Fibroblast of skin of back (primary cell): ENCODE measurements at places on chromosomes 12 and 14.

DNA sequence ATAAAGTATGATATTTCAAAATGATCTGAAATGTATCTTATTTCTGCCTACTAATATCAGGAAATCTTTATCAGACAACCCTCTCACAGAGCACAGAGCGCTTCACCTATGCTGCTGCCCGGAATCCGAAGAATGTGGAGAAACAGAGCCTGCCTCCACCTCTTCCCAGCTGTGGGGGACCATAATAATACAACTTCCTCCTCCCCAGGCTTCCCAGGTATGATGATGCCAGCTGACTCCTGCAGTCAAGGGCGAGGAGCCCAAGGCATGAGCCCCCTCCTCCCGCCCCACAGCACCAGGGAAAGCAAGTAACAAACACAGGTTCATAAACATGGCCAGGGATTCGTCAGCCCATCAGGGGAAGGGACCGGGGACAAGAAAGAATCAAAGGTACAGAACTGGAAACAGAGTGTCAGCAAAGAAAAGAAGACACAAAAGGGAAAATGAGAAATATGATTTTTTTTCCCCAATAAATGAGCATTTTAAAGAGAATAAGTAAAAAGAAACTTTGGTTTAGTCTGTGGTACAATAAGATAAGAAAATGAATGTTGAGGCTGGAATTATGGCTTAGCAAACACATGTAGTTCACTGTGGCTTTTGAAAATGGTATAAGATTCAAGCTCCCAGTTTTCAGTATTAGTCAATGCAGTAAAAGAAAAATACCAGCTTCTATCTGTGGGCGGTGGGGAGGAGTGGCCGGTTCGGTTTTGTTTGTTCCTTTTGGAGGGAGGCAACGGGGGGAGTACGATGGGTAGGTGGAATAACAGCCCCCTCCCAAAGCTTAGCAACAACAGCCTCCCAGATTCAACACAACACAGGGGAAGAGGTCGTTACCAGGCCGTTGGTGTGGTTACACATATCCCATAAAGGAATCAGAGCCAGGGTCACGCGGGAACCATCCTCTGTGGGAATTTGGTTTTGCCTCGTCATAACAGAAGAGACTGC is 68.3 kb downstream of the SETD3 start:
- DNase-seq = no peak

DNA sequence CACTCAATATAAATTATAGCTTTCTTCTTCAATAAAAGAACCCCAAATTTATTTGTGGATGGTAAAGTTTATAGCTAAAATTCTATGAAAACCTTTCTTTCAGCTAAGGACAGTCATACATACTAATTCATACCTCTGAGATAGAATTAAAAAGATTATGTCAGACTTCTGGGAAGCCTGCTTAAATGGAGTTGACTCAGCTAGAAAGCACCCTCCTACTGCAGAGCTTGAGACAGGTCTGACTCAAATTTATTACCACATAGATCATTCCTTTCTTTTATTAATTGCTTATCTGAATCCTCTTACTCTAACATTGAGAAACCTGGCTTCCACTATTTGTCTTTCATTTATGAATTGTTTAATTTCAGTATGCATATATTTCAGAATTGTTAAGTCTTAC is 1007.0 kb upstream of the LRFN5 start:
- no peak for DNase-seq

- DNase-seq = no peak
These were observed 232.1 kb downstream of the FOXN3 start for GRCh38 chr14:89184952-89185351.

GRCh38 chr14:59507063-59507751 is 22.9 kb downstream of the JKAMP start:
- peak; percentile 41 for DNase-seq

DNA sequence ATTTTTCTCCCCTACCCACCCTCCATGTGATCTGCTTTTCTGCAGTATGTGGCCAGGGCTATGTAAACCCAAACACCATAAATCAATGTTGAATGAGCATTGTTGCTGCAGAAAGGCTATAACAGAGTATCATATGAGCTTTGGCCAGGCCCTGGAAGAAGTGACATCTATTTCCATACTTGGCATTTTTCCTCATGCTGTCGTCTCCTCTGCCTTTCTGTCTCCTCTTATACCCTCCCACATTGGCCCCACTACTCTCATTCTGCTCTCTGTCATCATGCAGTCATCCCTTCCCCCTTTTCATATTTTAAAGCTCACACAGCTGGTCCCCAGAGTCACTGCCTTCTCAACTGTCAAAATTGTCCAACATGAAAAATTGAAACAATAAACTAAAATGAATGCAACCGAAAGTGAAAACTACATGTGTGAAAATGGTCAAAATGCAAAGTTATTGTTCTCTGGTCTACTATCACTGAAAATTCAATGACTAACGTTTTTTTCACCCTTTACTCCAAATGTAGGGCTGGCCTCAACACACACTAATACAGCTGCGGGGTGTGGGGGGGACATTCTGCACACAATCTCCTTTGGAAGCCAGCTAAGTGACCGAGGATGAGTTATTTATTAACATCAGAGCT is 290.7 kb upstream of the TMPO start:
- DNase-seq = no peak

DNA sequence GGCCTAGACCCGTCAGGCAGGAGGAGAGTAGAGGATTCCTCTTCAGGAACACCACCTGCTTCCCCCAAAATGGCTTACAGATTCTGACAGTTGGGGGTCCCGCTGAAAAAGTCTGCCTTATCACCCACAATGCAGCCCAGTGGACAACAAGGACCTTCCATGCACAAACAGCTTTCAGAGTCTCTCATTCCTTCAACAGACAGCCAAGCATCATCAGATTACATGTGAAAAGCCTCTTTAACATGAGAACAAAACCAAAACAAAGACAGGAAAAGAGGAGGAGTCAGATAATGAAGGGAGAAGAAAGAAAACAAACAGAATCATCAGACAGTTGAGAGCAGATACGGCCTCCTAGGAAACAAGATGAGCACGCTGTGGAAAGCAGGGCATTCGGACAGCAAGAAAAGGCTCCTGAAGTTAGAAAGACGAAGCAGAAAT is 18.3 kb downstream of the KCTD10 start:
- peak; percentile 58 for DNase-seq

- no peak for DNase-seq
These were observed 165.2 kb downstream of the TSPAN9 start for GRCh38 chr12:3242199-3242863.
